ENCODE measurements at places on chromosomes 7 and 10. TPM values are rescaled to one million over a fixed set of nuclear protein-coding genes. Genes with fewer than 3 reads are reported as not detected.

The CYP3A5 gene
- polyA plus RNA-seq, result 51.2 TPM

The CDC14C gene
- polyA plus RNA-seq, result not detected

The PLXNA4 gene
- polyA plus RNA-seq, result 0.55 TPM

The NPFFR1 gene
- 0.01 TPM for polyA plus RNA-seq

The UPK3BL1 gene
- 366 TPM for polyA plus RNA-seq

The AQP1 gene
- 28.9 TPM for polyA plus RNA-seq

The HYAL4 gene
- not detected for polyA plus RNA-seq

The CASD1 gene
- 3.9 TPM for polyA plus RNA-seq

The AKR1C4 gene
- polyA plus RNA-seq, result not detected

The UBE2D4 gene
- 8.5 TPM for polyA plus RNA-seq

The IKZF1 gene
- 1.1 TPM for polyA plus RNA-seq

The CYTH3 gene
- polyA plus RNA-seq, result 7.2 TPM

The PRSS37 gene
- not detected for polyA plus RNA-seq

The SNX10 gene
- 0.44 TPM for polyA plus RNA-seq

The MACROH2A2 gene
- polyA plus RNA-seq, result 17.4 TPM

The CXCL12 gene
- 7.9 TPM for polyA plus RNA-seq

The SP4 gene
- polyA plus RNA-seq, result 0.63 TPM

The ATAD1 gene
- polyA plus RNA-seq, result 7.2 TPM

The CC2D2B gene
- 0.13 TPM for polyA plus RNA-seq

The TMEM236 gene
- polyA plus RNA-seq, result 0.08 TPM

The MPP7 gene
- 19.7 TPM for polyA plus RNA-seq

The INMT gene
- 4.5 TPM for polyA plus RNA-seq

The PKD2L1 gene
- polyA plus RNA-seq, result not detected

The TRIL gene
- 0.55 TPM for polyA plus RNA-seq

The BLOC1S2 gene
- 58.2 TPM for polyA plus RNA-seq

The MKX gene
- polyA plus RNA-seq, result 0.99 TPM

The PPP1R9A gene
- 0.65 TPM for polyA plus RNA-seq
